ENCODE measurements at places on chromosomes 4 and X. TPM values are rescaled to one million over a fixed set of nuclear protein-coding genes. Genes with fewer than 3 reads are reported as not detected.

The TSR2 gene
- total RNA-seq, result 7.9 TPM

The TLR3 gene
- 4.3 TPM for total RNA-seq

The BEX4 gene
- 26.5 TPM for total RNA-seq

The STAP1 gene
- total RNA-seq, result 0.33 TPM

The RTL9 gene
- 0.37 TPM for total RNA-seq

The MAGEE2 gene
- not detected for total RNA-seq

The HSFX3 gene
- total RNA-seq, result not detected

The LPAR4 gene
- total RNA-seq, result 0.33 TPM

The DSPP gene
- total RNA-seq, result not detected

The PFKFB1 gene
- total RNA-seq, result 2.9 TPM

The CAPN6 gene
- total RNA-seq, result 0.33 TPM

The SLC49A3 gene
- 2.5 TPM for total RNA-seq

The CSTF2 gene
- 11.8 TPM for total RNA-seq

GRCh38 chrX:56728752-56729151 is 291 bp upstream of the NBDY start:
- no peak overlapping the region for H3K27ac ChIP-seq
- H3K27me3 ChIP-seq, result no peaks in the 10 kb centered on the region
- peak overlapping the region; percentile 86 for H3K4me3 ChIP-seq
- peaks cover 21% of the 10 kb centered on the region for H3K4me1 ChIP-seq
- DNase-seq, result no peak

DNA sequence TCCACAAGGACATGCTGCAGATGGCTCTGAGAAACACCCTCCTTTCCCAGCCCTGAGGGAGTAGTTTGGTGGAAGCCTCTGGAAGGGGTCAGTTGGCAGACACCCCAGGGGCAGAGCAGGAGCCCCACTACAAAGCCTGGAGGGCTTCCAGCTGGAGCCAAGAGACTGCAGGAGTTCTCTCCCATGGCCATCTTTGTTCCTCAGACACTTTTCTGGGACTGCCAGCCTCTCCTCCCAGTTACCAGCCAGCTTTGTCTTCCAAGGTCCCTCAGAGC is 91.0 kb upstream of the PJA1 start:
- no peaks in the 10 kb centered on the region for H3K4me1 ChIP-seq
- H3K27ac ChIP-seq, result no peak overlapping the region
- H3K27me3 ChIP-seq, result no peaks in the 10 kb centered on the region
- no peak overlapping the region for H3K4me3 ChIP-seq
- no peaks in the 10 kb centered on the region for H3K36me3 ChIP-seq

DNA sequence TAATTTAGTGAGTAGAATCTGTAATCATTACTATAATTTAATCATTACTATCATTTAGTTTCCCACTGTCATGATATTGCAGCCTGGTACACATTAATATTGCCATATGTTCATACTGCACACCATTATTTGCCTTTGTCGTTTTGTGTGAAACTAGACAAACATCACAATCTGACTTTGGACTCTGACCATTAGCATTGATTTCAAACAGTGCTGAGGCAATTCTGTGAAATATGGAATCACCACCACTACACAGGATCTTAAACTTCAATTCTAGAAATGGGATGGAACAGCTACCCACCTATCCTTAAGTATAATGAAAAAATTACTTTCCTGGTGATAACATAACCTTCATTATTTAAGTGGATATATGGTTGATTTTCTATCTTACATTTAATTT is 98.3 kb downstream of the SORBS2 start:
- peaks cover 72% of the 10 kb centered on the region for H3K4me1 ChIP-seq
- H3K27ac ChIP-seq, result peak overlapping the region; percentile 95
- H3K4me3 ChIP-seq, result no peak overlapping the region

- no peaks in the 10 kb centered on the region for H3K27me3 ChIP-seq
- DNase-seq, result no peak
- H3K4me1 ChIP-seq, result no peaks in the 10 kb centered on the region
- no peaks in the 10 kb centered on the region for H3K36me3 ChIP-seq
Measured at GRCh38 chr4:7432531-7433375, 2.0 kb downstream of the PSAPL1 start.

GRCh38 chr4:73764513-73764912 is 24.1 kb downstream of the CXCL8 start:
- DNase-seq, result no peak
- H3K4me3 ChIP-seq, result no peak overlapping the region
- H3K27me3 ChIP-seq, result no peaks in the 10 kb centered on the region
- H3K36me3 ChIP-seq, result no peaks in the 10 kb centered on the region
- H3K27ac ChIP-seq, result no peak overlapping the region
- H3K4me1 ChIP-seq, result no peaks in the 10 kb centered on the region

- H3K27me3 ChIP-seq, result no peaks in the 10 kb centered on the region
- no peak overlapping the region for H3K4me3 ChIP-seq
- H3K4me1 ChIP-seq, result no peaks in the 10 kb centered on the region
- H3K36me3 ChIP-seq, result no peaks in the 10 kb centered on the region
- DNase-seq, result no peak
Measured at GRCh38 chr4:100071506-100071905, 118.8 kb downstream of the DDIT4L start.

GRCh38 chr4:7068883-7069282 is 1.0 kb upstream of the GRPEL1 start:
- peaks cover 12% of the 10 kb centered on the region for H3K4me1 ChIP-seq
- DNase-seq, result peak; percentile 43
- H3K27ac ChIP-seq, result peak overlapping the region; percentile 83
- no peaks in the 10 kb centered on the region for H3K27me3 ChIP-seq

- H3K27me3 ChIP-seq, result no peaks in the 10 kb centered on the region
- H3K4me3 ChIP-seq, result no peak overlapping the region
- H3K36me3 ChIP-seq, result no peaks in the 10 kb centered on the region
- no peak overlapping the region for H3K27ac ChIP-seq
- no peaks in the 10 kb centered on the region for H3K4me1 ChIP-seq
Measured at GRCh38 chrX:132810488-132810887, 147.9 kb downstream of the HS6ST2 start.

DNA sequence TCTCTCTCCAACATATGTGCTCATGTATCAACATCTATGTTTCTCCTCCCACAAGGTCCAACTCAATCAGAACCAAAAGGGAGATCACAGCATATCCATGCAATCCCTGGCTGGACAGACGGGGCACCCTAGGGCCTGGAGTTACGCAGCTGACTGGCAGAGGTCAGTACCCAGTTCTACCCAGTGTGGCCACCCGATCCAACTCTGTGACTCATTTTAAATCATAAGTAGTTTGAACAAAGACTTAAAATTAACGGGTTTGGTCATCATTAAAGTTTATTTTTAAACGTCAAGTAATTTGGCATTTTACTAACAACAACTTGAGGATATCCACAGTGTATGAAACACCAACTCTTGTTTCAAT is 59.5 kb downstream of the APBB2 start:
- no peak overlapping the region for H3K4me3 ChIP-seq
- peaks cover 9% of the 10 kb centered on the region for H3K4me1 ChIP-seq
- H3K27ac ChIP-seq, result no peak overlapping the region
- DNase-seq, result no peak
- no peaks in the 10 kb centered on the region for H3K27me3 ChIP-seq
- H3K36me3 ChIP-seq, result no peaks in the 10 kb centered on the region

- H3K36me3 ChIP-seq, result no peaks in the 10 kb centered on the region
- no peaks in the 10 kb centered on the region for H3K27me3 ChIP-seq
- no peak overlapping the region for H3K27ac ChIP-seq
Measured at GRCh38 chrX:22526339-22526738, 253.6 kb downstream of the CBLL2 start.

- H3K36me3 ChIP-seq, result no peaks in the 10 kb centered on the region
- no peak overlapping the region for H3K4me3 ChIP-seq
- DNase-seq, result no peak
- H3K27ac ChIP-seq, result peak overlapping the region; percentile 59
- H3K4me1 ChIP-seq, result no peaks in the 10 kb centered on the region
Measured at GRCh38 chr4:77852892-77853495, 9.6 kb upstream of the MRPL1 start.

DNA sequence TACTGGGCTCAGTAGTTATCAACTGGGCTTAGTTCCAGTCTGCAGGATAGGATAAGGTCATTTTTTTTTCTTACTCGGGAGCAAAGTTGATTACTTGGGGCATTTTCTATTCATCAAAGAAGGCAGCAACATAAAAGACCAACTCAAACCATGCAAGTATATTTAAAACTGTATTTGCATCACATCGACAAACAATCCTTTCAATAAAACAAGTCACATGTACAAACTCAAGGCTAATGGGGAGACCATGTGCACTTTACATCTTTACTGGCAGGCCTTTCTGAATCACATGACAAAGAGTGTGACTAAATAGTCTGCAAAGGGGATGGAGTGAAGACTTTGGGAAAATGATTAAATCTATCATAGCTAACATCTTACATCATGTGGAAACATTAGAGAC is 610.4 kb upstream of the BOD1L1 start:
- no peaks in the 10 kb centered on the region for H3K4me1 ChIP-seq
- H3K27ac ChIP-seq, result no peak overlapping the region
- no peak overlapping the region for H3K4me3 ChIP-seq
- no peaks in the 10 kb centered on the region for H3K36me3 ChIP-seq

GRCh38 chr4:181330654-181331201 is 912.5 kb upstream of the TENM3 start:
- no peaks in the 10 kb centered on the region for H3K36me3 ChIP-seq
- no peaks in the 10 kb centered on the region for H3K27me3 ChIP-seq
- H3K4me3 ChIP-seq, result no peak overlapping the region
- H3K27ac ChIP-seq, result no peak overlapping the region
- no peaks in the 10 kb centered on the region for H3K4me1 ChIP-seq

DNA sequence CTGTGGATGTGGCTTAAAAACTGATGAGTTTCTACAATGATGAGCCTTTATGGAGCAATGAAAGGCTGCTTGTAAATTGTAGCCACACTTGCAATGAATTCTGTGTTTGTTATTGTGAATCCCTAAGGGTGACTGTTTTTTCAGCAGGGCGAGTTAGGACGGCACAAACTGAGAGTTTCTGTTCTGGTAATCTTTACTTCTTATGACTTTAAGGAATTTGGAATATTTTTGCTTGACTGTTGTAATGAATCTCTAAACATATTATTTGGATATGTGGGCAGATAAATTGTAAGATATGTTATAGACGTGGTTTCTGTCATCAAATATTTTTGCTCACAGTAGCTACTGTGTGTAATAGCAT is 22.2 kb downstream of the RBPJ start:
- no peak for DNase-seq
- H3K36me3 ChIP-seq, result no peaks in the 10 kb centered on the region
- H3K4me1 ChIP-seq, result no peaks in the 10 kb centered on the region
- no peaks in the 10 kb centered on the region for H3K27me3 ChIP-seq

- H3K27me3 ChIP-seq, result no peaks in the 10 kb centered on the region
- H3K27ac ChIP-seq, result peak overlapping the region; percentile 25
- DNase-seq, result no peak
- H3K36me3 ChIP-seq, result no peaks in the 10 kb centered on the region
- H3K4me3 ChIP-seq, result no peak overlapping the region
Measured at GRCh38 chr4:156330436-156331031, 376.9 kb upstream of the CTSO start.

DNA sequence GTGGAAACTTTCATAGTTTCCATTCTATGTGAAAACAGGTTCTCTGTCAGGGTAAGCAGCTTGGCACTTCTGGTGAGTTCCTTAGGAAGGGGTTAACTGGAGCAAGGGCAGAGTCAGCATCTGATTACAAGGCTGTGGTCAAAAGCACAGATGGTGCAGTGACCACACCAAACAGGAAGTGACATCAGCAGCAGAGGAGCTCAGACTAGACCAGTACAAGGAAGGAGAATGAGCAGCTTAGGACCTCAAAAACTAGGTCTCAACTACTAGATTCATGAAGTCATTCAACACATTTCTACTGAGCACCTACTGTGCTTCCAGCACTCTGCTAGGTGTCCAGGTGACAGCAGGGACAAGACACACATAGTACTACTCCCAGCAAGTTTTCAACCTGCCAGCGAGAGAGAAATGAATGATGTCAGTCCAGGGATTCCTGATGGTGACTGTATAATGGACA is 130.2 kb downstream of the AMELX start:
- no peaks in the 10 kb centered on the region for H3K27me3 ChIP-seq
- no peak for DNase-seq
- H3K27ac ChIP-seq, result no peak overlapping the region

- H3K27me3 ChIP-seq, result no peaks in the 10 kb centered on the region
- DNase-seq, result no peak
- H3K27ac ChIP-seq, result no peak overlapping the region
Measured at GRCh38 chr4:54400802-54401201, 171.7 kb downstream of the PDGFRA start.

GRCh38 chrX:153410373-153410772 is 899 bp upstream of the ZFP92 start:
- no peaks in the 10 kb centered on the region for H3K36me3 ChIP-seq
- H3K27me3 ChIP-seq, result no peaks in the 10 kb centered on the region
- peaks cover 19% of the 10 kb centered on the region for H3K4me1 ChIP-seq
- DNase-seq, result no peak

GRCh38 chr4:174697202-174697601 is 131.8 kb downstream of the GLRA3 start:
- DNase-seq, result no peak
- H3K27me3 ChIP-seq, result peaks cover 5% of the 10 kb centered on the region

- DNase-seq, result no peak
- H3K36me3 ChIP-seq, result no peaks in the 10 kb centered on the region
- H3K27ac ChIP-seq, result no peak overlapping the region
- H3K4me1 ChIP-seq, result no peaks in the 10 kb centered on the region
Measured at GRCh38 chr4:157246964-157247363, 26.4 kb downstream of the GRIA2 start.

GRCh38 chrX:13008189-13008533 is 33.3 kb downstream of the TMSB4X start:
- peaks cover 2% of the 10 kb centered on the region for H3K4me1 ChIP-seq
- H3K27me3 ChIP-seq, result no peaks in the 10 kb centered on the region
- no peak for DNase-seq
- no peaks in the 10 kb centered on the region for H3K36me3 ChIP-seq
- H3K27ac ChIP-seq, result no peak overlapping the region

DNA sequence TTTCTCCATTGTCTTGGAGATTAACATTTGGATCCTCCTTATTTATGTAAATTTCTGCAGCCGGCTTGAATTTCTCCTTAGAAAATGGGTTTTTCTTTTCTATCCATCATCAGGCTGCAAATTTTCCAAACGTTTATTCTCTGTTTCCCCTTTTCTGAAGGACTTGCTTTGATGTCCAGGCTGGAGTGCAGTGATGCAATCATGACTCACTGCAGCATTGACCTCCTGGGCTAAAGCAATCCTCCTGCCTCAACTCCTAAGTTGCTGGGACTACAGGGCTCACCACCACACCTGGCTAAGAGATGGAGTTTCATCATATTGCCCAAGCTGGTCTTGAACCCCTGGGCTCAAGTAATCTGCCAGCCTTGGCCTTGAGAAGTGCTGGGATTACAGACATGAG is 144.0 kb upstream of the ZXDB start:
- no peak overlapping the region for H3K4me3 ChIP-seq
- H3K27me3 ChIP-seq, result no peaks in the 10 kb centered on the region
- H3K27ac ChIP-seq, result no peak overlapping the region

GRCh38 chr4:23023121-23023520 is 330.4 kb downstream of the GBA3 start:
- no peaks in the 10 kb centered on the region for H3K36me3 ChIP-seq
- DNase-seq, result no peak
- H3K27ac ChIP-seq, result no peak overlapping the region
- H3K4me1 ChIP-seq, result no peaks in the 10 kb centered on the region

All from liver (tissue), 10 donors.